Activated naive CD8-positive, alpha-beta T cell treated with anti-CD3 and anti-CD28 coated beads, Interleukin-2, amount 50 U/mL, for 16 hours (primary cell): ENCODE measurements at places on chromosomes 16 and 17.

- DNase-seq, result no peak
These were observed 46.7 kb upstream of the TBX2 start for GRCh38 chr17:61352781-61353491.

GRCh38 chr16:53913099-53913870 lies 209.3 kb downstream of the FTO start:
- no peak for DNase-seq

DNA sequence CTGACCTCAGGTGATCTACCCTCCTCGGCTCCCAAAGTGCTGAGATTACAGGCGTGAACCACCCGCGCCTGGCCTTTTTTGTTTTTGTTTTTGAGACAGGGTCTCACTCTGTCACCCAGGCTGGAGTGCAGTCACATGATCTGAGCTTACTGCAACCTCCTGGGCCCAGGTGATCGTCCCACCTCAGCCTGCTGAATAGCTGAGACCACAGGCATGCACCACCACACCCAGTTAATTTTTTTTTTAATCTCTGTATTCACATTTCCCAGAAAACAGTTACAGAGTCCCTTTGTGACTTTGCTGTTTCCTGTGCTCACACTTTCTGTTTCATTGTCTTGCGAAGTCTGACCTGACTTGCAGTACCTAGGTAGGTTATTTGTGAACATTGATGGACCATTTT lies 2.7 kb downstream of the CLUAP1 start:
- peak; percentile 15 for DNase-seq

- DNase-seq, result no peak
These were observed 15.5 kb downstream of the FAM20A start for GRCh38 chr17:68585643-68586042.

DNA sequence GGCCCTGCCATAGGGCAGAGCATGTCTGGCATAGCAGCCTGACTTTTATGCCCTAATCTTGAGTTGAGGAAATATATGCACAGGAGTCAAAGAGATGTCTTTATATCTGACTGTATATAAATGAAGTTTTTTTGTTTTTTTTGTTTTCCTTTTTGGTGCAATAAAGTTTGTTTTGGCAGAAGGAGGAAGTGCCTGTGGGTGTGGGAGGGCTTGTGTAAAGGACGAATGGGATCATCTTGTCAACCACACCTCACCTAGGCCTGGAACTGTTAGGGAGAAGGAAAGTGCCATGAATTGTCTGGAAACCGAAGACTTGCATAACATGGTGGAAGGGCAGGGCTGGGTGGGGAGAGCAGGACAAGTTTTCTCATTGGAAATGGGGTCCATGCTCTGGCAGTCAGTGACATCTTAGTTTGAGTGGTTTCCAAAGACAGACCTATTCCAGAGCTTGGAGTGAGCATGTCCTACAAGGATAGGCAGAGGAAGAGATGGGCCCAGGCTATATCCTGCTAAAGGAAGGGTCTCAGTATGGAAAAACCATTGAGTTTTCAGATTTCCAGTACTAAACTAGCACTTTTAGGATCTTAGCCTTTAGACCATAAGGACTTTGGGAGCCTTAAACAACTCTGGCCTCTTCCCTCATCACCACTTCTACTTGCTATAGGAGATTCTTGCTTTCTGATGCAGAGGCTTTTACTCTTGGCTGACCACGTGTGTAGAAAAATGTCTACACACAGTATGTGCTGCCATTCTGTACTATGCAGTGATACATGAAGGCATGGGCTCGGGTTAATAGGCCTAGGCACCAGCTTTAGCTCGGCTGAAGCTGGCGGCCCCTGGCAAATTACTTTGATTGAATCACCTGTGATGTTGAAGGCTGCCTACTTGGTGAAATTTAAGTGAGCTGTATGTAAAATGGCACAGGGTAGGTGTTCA lies 15.5 kb downstream of the SNF8 start:
- no peak for DNase-seq

DNA sequence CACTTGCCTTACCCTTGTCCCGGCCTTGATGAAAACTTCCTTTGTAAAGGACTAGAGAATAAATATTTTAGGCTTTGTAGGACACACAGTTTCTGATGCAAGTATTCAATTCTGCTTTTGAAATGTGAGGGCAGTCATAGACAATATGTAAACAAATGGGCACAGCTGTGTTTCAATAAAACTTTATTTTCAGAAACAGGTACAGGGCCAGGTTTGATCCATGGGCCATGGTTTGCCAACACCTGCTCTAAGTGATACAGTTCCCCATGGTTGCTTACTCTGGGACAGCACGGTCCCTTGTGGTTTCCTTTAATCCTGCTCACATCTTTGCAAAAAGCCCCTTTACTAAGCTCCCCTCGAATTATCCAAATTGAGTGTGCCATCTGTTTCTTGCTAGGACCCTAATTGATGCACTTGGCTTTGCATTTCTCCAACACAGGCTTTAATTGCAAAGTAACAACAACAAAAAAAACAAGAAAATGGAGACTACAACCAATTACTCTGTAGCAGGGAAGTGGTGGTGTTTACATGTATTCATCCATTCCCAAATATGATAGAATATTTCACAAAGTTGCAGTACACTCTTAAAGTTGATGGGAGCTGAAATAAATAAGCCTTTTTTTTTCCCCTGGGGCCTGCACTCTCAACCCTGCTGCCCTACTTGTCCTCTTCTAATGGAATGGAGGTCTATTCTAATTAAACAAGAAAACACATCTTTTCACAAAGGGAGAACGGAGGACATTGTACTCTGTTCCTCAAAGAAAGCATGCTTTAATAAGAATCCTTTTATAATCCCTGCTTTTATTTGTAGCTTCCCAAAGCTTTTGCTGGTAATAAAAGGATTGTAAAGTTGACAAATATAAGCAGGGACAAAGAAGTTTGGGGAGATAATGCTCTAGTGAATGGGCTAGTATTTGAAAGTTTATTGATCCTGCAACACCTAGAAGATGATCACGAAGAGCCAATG lies 37.7 kb upstream of the TOX3 start:
- DNase-seq, result no peak
